ENCODE measurements at places on chromosomes 16 and 17. TPM values are rescaled to one million over a fixed set of nuclear protein-coding genes. Genes with fewer than 3 reads are reported as not detected.

- H3K4me1 ChIP-seq, result no peaks in the 10 kb centered on the region
- no peak for DNase-seq
- H3K36me3 ChIP-seq, result no peaks in the 10 kb centered on the region
- no peak overlapping the region for H3K27ac ChIP-seq
- H3K27me3 ChIP-seq, result no peaks in the 10 kb centered on the region
These were observed 24.2 kb downstream of the SOST start for GRCh38 chr17:43734376-43734775.

DNA sequence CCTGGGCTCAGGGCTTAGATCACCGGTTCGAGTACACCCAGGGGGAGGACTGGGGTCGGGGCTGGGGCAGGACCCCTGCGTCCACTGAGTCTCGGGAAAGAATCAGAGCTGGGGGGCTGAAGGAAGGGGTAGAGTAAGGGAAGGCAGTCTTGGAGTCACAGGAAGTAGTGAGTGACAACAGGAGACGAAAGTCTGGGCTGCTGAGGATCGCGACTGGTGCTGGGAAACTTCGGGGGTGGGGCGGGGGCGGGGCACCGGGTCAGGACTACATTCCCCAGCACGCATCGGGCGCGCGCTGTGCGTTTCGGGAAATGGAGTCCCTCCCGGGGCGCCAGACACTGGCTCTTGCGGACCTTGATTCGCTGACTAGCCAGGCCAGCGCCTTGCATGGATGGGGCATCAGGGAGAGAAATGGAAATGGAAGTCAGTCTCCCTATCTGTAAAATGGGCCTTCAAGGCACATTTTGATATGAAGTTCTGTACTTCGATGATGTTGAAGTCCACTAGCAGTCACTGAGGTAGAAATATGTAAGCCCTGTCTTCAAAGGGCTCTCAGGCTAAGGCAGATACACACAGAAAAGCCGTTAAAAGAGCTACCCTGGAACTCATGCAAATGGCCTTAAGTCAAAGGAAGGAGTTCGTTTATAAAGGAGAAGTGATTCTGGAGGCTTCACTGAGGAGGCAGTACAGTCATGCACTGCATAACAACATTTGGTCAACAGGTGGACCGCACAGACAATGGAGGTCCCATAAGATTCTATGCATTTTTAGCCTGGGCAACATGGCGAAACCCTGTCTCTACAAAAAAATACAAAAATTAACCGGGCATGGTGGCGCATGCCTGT lies 697 bp downstream of the CTF1 start:
- H3K27me3 ChIP-seq, result no peaks in the 10 kb centered on the region
- peak overlapping the region; percentile 40 for H3K4me3 ChIP-seq
- H3K4me1 ChIP-seq, result peaks cover 56% of the 10 kb centered on the region
- peaks cover 2% of the 10 kb centered on the region for H3K36me3 ChIP-seq
- DNase-seq, result peak; percentile 77
- H3K27ac ChIP-seq, result peak overlapping the region; percentile 61

DNA sequence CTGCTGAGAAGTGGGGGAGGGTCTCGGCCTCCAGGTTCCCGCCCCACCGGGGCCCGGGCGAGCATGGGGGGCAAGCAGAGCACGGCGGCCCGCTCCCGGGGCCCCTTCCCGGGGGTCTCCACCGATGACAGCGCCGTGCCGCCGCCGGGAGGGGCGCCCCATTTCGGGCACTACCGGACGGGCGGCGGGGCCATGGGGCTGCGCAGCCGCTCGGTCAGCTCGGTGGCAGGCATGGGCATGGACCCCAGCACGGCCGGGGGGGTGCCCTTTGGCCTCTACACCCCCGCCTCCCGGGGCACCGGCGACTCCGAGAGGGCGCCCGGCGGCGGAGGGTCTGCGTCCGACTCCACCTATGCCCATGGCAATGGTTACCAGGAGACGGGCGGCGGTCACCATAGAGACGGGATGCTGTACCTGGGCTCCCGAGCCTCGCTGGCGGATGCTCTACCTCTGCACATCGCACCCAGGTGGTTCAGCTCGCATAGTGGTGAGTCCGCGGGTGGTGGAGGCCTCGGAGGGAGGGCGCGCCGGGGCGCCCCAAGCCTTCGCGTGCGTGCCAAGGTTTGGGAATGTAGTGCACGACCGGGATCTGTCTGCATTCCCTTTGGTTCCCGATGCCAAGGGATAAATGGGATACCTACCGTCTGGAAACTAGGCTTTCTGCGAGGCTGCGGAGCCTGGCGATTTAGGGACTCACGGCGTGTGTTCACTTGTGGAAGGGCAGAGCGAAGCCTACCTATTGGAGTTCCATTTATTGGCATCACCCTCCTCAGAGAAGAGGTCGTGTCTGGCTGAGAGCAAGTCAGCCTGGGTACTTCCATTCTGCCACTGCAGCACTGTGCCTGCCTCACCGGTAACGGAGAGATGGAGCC lies 1.0 kb downstream of the ZNRF1 start:
- DNase-seq, result peak; percentile 73
- H3K27me3 ChIP-seq, result no peaks in the 10 kb centered on the region
- peak overlapping the region; percentile 61 for H3K4me3 ChIP-seq
- H3K27ac ChIP-seq, result no peak overlapping the region
- no peaks in the 10 kb centered on the region for H3K36me3 ChIP-seq
- H3K4me1 ChIP-seq, result peaks cover 25% of the 10 kb centered on the region

GRCh38 chr17:40915199-40915661 lies 22.2 kb downstream of the KRT23 start:
- no peak for DNase-seq
- no peaks in the 10 kb centered on the region for H3K27me3 ChIP-seq
- H3K27ac ChIP-seq, result no peak overlapping the region
- no peak overlapping the region for H3K4me3 ChIP-seq
- no peaks in the 10 kb centered on the region for H3K4me1 ChIP-seq
- H3K36me3 ChIP-seq, result no peaks in the 10 kb centered on the region

GRCh38 chr16:72997141-72997542 lies 50.8 kb downstream of the ZFHX3 start:
- H3K27ac ChIP-seq, result no peak overlapping the region
- peak; percentile 43 for DNase-seq
- no peaks in the 10 kb centered on the region for H3K4me1 ChIP-seq
- H3K4me3 ChIP-seq, result no peak overlapping the region
- H3K36me3 ChIP-seq, result no peaks in the 10 kb centered on the region
- peaks cover 3% of the 10 kb centered on the region for H3K27me3 ChIP-seq

DNA sequence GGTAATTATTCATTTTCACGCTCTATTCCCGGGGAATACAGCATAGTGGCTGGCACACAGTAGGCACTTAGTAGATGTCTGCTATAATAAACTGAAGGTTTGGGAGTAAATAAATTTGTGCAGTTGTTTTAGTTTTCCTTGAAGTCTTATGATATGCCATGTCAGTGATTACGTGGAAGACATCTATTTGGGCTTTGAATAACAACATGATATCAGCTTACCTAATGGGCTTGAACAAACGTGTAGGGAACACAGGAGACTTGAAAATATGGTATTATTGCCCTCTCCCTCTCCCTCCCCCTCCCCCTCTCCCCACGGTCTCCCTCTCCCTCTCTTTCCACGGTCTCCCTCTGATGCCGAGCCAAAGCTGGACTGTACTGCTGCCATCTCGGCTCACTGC lies 36.3 kb upstream of the NETO2 start:
- no peaks in the 10 kb centered on the region for H3K36me3 ChIP-seq
- no peaks in the 10 kb centered on the region for H3K27me3 ChIP-seq
- no peak overlapping the region for H3K27ac ChIP-seq
- H3K4me3 ChIP-seq, result no peak overlapping the region

DNA sequence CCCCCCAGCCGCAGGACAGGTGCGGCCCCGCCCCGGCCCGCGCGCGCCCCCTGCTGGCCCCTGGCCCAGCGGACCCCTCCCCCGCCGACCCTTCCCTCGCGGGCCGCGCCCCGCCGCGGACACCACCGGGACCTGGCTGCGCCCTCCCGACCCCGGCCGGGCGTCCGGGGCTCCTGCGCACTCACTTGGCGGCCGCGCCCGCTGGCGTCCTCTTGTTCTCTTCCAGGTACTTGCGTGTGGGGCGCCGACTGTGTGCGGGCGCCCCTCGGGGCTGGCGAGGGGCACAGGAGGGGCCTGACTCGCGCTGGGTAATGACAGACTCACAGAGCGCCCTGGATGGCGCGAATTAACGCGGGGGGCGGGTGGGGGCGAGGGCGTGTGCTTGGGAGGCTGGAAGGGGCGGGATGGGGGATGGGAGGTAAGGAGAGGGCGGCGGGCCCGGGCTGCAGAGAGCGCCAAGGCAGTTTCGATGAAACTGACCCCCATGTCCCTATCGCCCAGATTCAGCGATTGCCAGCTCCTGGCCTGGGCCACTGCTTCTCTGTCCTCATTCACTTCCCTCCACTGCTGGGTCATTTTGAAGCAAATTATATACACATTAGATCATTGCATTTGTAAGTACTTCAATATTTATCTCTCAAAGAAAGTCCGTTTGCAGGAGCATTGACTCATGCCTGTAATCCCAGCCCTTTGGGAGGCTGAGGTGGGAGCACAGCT lies 445 bp upstream of the DBNDD1 start:
- H3K27ac ChIP-seq, result no peak overlapping the region
- peak; percentile 54 for DNase-seq
- peaks cover 47% of the 10 kb centered on the region for H3K4me1 ChIP-seq
- H3K27me3 ChIP-seq, result peaks cover 5% of the 10 kb centered on the region
- peak overlapping the region; percentile 42 for H3K4me3 ChIP-seq

DNA sequence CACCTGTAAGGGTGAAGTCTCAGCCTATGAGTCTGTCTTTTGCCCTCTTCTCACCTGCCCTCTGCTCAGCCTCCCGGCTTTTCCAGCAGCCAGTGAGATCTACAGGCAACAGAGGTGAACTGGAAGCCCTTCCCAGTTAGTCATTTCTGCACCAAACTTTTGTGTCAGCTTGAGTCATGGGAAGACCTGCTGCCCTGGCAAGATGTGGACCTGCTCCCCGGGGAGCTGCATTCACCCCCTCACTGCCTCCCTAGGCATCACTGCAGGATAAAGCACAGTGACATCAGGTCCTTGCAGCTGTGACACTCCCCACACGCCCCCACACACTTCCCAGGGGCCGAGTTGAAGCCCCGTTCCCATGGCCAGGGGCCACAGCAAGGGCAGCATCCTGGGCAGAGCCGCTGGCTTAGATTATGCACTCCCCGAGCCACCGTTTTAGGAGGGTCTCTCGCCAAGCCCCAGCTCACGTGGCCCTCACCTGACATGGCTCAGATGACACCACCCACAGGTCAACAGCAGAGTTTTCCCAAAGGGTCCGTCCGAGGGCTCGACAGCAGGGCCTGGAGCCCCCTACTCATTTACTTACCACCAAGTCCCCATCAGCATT lies 6.5 kb upstream of the ABR start:
- H3K36me3 ChIP-seq, result no peaks in the 10 kb centered on the region
- no peak for DNase-seq
- no peak overlapping the region for H3K4me3 ChIP-seq
- no peaks in the 10 kb centered on the region for H3K27me3 ChIP-seq
- H3K4me1 ChIP-seq, result peaks cover 18% of the 10 kb centered on the region

- no peaks in the 10 kb centered on the region for H3K36me3 ChIP-seq
- no peak overlapping the region for H3K4me3 ChIP-seq
- no peaks in the 10 kb centered on the region for H3K27me3 ChIP-seq
- no peak for DNase-seq
- no peak overlapping the region for H3K27ac ChIP-seq
- no peaks in the 10 kb centered on the region for H3K4me1 ChIP-seq
These were observed 238.7 kb upstream of the CIBAR2 start for GRCh38 chr16:85350973-85351372.

- no peaks in the 10 kb centered on the region for H3K36me3 ChIP-seq
- no peak overlapping the region for H3K27ac ChIP-seq
- peak; percentile 4 for DNase-seq
These were observed 2.5 kb upstream of the ABCC12 start for GRCh38 chr16:48158296-48158695.

GRCh38 chr17:29240968-29241963 lies 5.4 kb upstream of the CRYBA1 start:
- no peak overlapping the region for H3K4me3 ChIP-seq
- no peaks in the 10 kb centered on the region for H3K36me3 ChIP-seq
- H3K27me3 ChIP-seq, result no peaks in the 10 kb centered on the region
- H3K4me1 ChIP-seq, result no peaks in the 10 kb centered on the region
- DNase-seq, result no peak

DNA sequence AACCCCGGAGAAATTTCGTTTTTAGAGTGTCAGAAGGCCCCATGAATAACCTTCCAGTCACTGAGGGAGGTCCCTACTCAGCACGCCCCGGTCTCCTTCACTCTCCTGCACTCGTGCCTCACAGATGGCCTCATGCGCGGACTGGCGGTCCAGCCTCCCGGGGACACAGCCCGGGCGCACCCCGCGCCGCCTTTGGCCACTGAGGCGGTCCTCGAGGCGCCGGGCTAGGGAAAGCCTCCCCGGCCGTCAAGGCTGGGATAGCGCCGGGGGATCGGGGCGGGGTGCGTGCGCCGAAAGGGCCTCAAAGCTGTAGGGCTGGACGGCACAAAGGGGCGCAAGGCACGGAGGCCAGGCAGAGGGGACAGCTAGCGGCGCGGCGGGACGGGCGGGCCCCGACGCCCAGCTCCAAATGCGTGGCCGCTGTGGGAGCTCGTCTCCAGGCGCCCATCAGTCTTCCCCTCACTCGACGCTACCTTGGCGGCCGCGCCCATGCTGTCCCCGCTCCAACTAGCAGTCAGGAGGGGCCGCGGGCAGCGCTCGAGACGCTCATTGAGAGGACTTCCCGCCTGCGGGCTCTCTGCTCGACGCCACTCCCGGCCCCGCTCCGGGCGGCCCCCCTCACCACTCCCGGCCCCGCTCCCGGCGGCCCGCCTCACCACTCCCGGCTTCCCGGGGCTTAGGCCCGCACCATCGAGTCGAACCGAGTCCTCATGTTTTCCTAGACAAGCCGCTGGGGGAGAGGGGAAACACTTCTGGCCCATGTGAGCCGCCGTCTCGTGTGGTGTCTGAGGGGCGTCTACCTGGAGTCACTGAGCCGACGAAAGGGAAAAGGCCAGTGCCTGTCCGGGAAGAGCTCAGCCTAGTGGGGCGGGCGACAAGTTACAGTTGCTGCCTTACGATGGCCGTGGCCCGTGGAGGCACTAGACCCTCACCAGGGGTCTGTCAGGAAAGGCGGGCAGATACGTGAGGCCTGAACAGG lies at the start of gene USP6:
TSS of gene USP6 (plus strand) at position 360 of the 979 bp plus-strand sequence. CDS start 14,336 bp downstream, outside the sequence.
- H3K27ac ChIP-seq, result no peak within 1 kb of the TSS
- H3K36me3 ChIP-seq, result peaks cover 3% of the 10 kb centered on the region
- DNase-seq, result no peak
- H3K4me1 ChIP-seq, result peaks cover 22% of the 10 kb centered on the region
- H3K4me3 ChIP-seq, result no peak within 1 kb of the TSS

The EVI2A gene
- 38.4 TPM for total RNA-seq

The KRTAP1-5 gene
- total RNA-seq, result not detected

The TPSG1 gene
- total RNA-seq, result not detected
